Thoracic aorta (tissue), 2 donors: ENCODE measurements at places on chromosomes 13 and 19.

DNA sequence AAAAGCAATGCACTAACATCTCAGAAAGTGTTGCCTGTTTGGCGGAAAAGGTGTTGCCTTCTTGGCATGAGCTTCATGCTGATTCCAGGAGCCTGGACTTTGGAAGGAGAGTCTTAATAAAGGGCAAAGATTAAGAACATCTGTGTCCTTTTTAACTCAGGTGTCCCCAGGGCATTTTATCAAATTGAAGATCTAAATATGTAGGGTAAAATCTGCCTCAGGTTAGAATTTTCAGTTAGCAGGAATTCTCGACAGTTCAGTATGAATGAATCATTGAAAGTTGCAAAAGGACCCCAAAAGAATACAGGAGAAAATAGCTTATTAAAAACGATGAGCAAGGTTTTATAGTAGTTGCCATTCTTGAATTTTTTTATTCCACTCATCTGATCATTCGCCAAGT, 325.2 kb downstream of the SUCLA2 start:
- no peak overlapping the region for H3K4me3 ChIP-seq
- peaks cover 2% of the 10 kb centered on the region for H3K4me1 ChIP-seq
- no peaks in the 10 kb centered on the region for H3K27me3 ChIP-seq

- H3K36me3 ChIP-seq = no peaks in the 10 kb centered on the region
- H3K27me3 ChIP-seq = no peaks in the 10 kb centered on the region
- no peak overlapping the region for H3K27ac ChIP-seq
- H3K4me1 ChIP-seq = peaks cover 18% of the 10 kb centered on the region
Observed at GRCh38 chr19:8648240-8648639, 17.8 kb downstream of the NFILZ start.

DNA sequence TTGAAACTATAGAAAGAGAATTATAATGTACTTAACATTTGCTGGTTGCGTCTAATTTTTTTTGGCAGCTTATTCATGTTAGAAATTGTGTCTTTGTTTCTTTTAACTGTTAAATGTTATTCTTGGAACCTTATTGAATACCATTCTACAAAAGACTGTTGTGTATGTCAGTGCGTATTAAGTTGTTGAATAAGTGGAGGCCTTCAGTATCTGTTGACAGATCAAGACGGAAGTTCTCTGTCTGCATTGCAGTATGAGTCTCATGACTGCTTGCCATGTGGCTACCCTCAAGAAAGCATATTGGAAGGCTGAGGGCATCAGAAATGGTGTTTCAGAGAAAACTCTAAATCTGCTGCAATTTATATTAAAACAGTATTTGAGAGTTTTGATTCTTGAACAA, 8.5 kb downstream of the UBA2 start:
- no peaks in the 10 kb centered on the region for H3K27me3 ChIP-seq
- peak overlapping the region; percentile 31 for H3K27ac ChIP-seq
- DNase-seq = no peak
- no peak overlapping the region for H3K4me3 ChIP-seq

DNA sequence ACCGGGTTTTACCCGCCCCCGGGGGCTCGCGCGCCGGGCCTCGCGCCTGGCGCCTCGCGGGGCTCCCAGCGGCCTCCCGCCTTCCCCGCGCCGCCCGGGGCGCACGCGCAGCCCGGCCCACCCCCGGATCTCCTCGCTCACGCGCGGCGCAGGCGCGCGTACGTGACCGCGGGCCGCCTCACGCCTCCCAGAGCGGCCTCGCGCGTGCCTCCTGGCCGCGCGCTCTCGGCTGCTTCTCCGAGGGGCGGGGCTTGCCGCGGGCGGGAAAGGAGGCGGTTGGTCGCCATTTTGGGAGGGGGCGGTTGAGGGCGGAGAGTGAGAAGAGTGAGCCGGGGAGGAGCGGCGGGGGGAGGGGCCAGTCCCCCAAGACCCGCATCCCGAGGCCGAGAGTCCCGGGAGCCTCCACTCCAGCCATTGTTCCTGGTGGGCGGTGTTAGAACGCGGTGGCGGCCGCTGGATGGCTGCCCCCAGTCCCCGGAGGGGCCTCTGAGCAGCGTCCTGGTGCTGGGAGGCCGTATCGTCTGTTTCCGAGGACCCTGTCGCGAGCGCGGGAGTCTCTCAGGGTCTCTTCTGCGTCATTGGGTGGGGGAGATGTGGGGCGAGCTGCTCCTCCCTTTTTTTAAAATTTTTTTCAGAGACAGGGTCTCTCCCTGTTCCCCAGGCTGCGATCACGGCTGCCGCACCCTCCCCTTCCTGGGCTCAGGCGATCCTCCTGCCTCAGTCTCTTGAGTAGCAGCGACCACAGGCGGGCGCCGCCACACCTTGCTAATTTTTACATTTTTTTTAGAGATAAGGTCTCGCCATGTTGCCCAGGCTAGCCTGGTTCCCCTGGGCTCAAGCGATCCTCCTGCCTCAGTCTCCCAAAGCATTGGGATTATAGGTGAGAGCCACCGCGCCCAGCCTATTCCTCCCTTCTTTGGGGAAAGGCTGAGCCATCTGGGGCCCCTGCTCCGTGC, at the start of gene ZNF541:
ZNF541 (minus strand) TSS at position 78 of the 956 bp plus-strand sequence. CDS start 17,292 bp downstream, outside the sequence.
- H3K27ac ChIP-seq = no peak within 1 kb of the TSS
- no peaks in the 10 kb centered on the region for H3K27me3 ChIP-seq
- H3K4me1 ChIP-seq = peaks cover 5% of the 10 kb centered on the region
- no peaks in the 10 kb centered on the region for H3K36me3 ChIP-seq

GRCh38 chr13:93345770-93346169, 119.2 kb downstream of the GPC6 start:
- DNase-seq = no peak
- no peak overlapping the region for H3K4me3 ChIP-seq
- H3K27me3 ChIP-seq = no peaks in the 10 kb centered on the region
- no peaks in the 10 kb centered on the region for H3K4me1 ChIP-seq

- no peak overlapping the region for H3K4me3 ChIP-seq
- no peaks in the 10 kb centered on the region for H3K27me3 ChIP-seq
- no peak overlapping the region for H3K27ac ChIP-seq
- no peak for DNase-seq
- no peaks in the 10 kb centered on the region for H3K4me1 ChIP-seq
Observed at GRCh38 chr13:100755891-100756290, 81.3 kb upstream of the TMTC4 start.

DNA sequence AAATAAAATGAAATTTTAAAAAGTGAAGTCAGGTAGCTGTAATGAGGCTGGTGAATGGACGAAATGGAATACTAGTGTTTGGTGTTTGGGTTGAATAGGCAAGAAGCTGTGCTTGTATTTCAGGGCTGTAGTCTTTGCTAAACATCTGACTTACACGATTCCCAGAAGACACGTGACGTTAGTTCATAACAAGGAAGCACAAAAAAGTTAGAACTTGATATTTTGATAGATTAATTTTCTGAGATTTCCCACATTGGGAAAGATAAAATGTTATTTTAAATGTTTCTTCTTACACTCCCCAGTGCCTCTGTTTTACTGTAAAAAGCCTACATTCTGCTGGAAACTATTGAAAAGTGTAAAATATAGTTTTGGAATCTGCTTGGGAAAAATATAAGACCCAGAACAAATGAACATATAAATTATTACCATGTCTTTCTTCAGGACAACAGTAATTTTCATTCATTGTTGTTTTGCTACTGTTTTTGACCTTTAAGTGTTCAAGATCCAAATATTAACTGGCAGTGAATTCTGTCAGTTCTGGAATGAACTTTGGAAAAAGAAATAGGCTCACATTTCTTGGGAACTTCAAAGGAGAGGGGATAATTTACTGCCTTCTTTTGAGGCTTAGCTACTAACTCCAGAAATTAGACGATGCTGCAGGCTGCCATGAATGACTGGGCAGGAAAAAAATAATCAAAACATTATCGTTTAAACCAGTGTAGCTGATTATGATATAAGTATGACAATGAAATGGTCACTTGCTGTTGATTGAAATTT, 241.3 kb downstream of the SLITRK6 start:
- H3K27ac ChIP-seq = no peak overlapping the region
- no peak for DNase-seq
- H3K27me3 ChIP-seq = no peaks in the 10 kb centered on the region
- no peak overlapping the region for H3K4me3 ChIP-seq

- DNase-seq = no peak
- H3K36me3 ChIP-seq = peaks cover 2% of the 10 kb centered on the region
- H3K4me1 ChIP-seq = no peaks in the 10 kb centered on the region
- no peaks in the 10 kb centered on the region for H3K27me3 ChIP-seq
- no peak overlapping the region for H3K4me3 ChIP-seq
Observed at GRCh38 chr19:524062-524674, 7.4 kb upstream of the CDC34 start.
